RWPE1 (cell line): ENCODE measurements at places on chromosomes 1 and 21.
A peak's percentile ranks its signal among the peaks of the same experiment; 100 is the strongest.

- no peak for DNase-seq
Measured at GRCh38 chr1:4328402-4329071, 325.9 kb upstream of the AJAP1 start.

GRCh38 chr1:116504308-116505156 is 66.3 kb downstream of the CD58 start:
- DNase-seq: peak; percentile 55

DNA sequence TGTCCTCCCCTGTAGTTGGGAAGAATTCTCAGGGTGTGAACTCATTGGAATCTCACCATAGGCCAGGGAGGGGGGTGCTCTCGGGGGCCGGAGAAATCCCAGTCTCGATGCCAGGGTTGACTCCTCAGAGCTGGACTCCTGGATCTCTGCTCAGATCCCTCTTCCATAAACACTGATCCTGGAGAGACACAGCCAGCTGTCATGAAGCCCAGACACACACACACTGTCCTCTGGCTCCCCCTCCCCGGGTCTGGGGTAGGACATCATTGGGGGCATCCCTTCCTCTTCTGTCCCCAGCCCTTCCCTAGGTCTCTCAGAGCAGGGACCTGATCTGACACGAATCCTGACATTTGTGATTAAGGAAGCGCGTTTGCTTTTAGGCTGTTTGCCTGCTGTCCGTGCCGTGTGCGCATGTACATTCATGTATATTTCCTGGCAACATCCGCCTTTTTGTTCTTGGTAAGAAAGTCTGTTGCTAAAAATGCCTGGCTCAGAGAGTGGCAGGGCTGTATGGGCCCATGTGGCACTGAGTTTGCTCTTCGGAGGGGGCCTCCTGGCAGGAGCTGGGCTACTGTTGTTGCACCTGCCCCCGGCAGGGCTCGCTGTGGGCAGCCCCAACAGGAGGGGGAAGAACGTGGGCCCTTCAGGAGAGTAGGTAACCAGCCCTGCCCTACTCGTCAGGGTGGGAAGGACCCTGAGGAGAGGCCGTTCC is 45.4 kb upstream of the SELENON start:
- DNase-seq: no peak

GRCh38 chr1:118322331-118322730 is 137.3 kb upstream of the SPAG17 start:
- DNase-seq: no peak

GRCh38 chr1:243910607-243911006 is 60.6 kb upstream of the AKT3 start:
- DNase-seq: no peak

GRCh38 chr21:43596616-43597015 is 62.7 kb downstream of the HSF2BP start:
- no peak for DNase-seq

- DNase-seq: no peak
Measured at GRCh38 chr1:96367791-96368190, 353.8 kb upstream of the PTBP2 start.

DNA sequence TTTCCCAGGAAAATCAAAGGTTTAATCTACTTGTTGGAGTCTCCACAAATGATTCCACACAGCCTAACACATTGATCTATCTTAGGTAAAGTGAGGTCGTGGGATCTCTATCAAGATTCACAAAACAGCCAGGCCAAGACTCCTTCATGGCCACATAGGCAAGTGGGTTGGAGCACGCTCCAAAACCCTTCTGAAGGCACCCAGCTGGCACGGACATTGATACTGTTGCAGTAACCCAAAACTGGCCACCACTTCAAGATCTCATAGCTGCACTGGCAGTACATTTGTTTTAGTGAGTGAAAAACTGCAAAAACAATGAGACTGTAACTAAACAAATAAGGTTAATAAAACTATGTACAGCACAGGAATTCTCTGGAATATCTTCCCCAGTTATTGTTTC is 61.9 kb downstream of the COLGALT2 start:
- no peak for DNase-seq

DNA sequence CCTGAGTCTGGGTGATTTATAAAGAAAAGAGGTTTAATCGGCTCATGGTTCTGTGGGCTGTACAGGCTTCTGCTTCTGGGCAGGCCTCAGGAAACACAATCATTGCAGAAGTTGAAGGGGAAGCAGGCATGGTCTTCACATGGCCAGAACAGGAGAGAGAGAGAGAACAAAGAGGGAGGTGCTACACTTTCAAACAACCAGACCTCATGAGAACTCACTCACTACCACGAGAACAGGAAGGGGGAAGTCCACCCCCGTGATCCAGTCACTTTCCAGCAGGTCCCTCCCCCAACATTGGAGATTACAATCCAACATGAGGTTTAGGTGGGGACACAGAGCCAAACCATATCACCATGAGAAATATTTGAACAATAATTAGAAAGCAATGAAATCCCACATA is 222.9 kb downstream of the FAM72C start:
- no peak for DNase-seq

- no peak for DNase-seq
Measured at GRCh38 chr1:164748253-164748899, 189.4 kb downstream of the PBX1 start.

GRCh38 chr1:47558601-47559593 is 121.1 kb downstream of the FOXD2 start:
- DNase-seq: peak; percentile 55

DNA sequence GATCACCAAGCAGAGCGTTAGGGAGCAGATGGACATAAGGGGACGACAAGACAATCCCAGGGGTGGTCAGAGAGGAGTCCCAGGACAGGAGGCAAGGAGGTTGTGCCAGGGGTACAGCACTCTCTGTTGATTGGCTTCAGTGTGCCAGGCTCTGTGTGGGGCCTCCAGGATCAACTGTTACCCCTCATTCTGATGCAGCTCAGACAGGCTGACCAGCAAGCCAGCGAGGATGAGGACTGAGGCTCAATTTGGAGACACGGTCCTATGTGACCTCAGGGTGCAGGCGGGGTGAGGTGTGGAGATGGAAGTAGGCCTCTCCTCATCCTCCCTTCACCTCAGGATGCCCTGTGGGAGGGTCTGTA is 4.0 kb downstream of the HYI start:
- no peak for DNase-seq

DNA sequence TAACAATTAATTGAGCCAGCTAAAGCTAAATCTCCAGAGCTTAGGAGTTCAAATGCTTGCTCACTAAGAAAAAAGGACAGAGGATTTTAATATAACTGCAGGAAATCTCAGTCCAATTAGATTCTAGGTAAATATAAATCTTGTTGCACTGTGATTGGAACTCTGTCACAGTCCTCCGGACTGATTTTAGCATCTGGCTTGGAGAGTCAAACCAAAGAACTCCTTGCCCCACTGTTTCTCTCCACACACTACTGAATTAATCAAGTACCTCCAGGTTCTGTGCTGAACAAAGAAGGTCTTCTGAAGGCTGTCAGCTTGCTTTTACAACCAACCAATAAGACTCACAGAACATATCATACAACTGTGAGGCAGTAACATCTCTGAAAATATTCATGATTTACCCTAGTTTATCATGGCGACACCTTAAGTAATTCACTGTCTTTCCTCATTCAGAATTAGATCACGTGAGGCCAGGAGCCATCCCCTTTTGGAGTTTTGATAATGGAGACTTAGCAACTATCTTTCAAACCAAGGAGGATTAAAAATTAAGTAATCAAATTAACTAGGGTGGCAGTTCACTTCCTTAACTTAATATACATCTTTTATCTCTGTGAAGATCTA is 176.0 kb downstream of the RERE start:
- no peak for DNase-seq

DNA sequence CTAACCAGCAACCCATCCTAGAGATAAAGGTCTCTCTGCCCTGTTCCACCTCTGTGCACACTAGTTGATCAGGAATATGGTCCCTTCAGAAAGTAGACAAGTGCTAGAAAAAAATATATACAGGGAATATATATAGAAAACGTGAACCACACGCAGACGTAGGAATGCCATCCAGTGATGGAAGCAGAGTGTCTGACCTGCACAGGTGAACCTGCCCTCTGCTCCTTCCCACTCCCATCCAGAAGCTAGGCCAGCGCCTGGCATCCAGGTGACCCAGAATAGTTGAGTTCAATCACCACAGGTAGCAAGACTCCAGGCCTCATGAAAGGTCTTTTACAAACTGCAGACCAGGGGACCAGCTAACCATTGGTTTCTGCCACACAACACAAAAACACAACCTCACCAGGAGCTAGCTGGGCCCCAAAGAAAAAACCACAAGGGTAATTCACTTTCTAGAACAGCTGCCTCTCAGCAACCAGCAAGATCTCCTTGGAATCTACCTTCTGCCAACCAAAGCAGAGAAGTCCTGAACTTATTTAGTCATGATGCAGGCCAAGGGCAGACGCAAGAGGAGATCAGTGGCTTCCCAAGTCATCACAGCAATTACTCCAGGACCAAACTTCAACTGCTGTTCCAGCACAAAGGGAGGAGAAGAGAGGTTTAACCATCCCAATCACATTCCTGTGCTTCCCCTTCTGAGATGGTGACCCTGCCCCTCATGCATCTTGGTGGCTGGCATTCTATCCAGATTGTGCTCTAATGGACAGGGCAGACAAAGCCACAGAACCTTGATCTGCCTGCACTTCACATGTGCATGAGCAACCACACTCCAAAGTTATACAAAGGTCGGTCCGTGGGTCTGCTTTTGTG is 53.0 kb downstream of the GPR161 start:
- no peak for DNase-seq

- no peak for DNase-seq
Measured at GRCh38 chr1:217647791-217648190, 16.6 kb downstream of the SPATA17 start.

GRCh38 chr1:116569776-116570357 is 959 bp downstream of the CD58 start:
- no peak for DNase-seq

DNA sequence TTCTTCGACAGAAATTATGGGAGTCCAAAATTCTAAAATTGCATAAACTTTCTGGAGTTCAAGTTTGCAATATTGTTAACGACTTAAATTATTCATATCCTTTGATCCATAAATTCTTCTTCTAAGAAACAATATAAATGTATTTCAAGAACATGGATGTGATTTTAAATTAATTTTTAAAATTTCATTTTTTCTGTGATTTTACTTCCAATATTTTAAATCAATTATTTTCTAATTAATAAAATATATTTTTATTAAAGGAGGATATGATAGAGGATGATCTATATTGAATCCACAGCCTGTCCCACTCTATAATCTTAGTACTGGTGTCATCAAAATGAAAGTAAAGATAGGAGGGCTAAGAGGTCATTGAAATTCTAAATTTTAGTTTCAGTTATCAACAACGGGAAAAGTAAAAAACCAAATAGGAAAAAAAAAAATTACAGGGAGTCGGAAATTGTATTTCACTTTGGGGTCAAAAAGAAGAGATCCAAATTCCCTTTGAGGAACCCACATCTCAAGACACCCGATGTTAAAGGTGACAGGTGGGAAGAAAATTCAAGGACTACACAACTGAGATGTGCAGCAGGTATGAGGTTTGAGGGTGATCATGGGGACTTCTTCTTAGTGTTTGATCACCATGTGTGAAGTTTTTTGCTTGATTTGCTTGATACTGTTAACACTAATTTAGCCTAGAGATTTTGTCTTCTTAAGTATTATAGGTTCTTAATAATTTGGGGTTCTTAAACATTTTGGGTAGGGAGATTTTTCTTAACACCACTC is 154.8 kb upstream of the RGS18 start:
- no peak for DNase-seq

DNA sequence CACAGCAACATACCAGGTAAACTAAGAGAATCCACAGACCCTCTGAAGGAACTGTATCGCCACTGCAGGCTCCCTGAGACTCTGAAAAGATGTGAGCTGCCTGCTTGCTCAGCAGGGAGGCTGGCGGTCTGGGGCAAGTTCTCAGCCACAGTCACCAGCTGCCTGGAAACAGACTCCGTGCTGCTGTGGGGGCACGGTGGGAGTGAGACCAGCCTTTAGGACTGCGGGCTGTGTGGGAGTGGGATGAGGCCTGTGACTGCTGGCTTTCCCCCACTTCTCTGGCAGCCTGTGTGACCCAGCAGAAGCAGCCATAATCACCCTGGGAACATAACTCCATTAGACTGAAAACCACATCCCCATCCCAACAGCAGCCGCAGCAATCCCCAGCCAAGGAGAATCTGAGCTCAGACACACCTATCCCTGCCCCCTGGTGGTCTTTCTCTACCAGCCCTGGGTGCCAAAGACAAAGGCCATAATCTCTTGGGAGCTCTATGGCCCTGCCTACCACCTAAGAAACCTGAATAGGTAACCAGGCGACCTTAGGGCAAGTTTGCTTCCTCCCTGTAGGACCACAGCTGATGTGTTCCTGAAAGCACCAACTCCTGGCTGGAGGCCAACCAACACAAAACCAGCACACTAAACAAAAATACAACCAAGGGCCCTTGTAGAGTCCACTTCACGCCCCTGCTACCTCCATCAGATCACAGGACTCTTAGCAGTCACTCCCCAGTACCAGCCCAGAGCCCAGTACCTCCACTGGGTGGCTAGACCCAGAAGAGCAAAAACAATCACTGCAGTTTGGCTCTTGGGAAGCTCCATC is 151.5 kb downstream of the SMYD3 start:
- DNase-seq: no peak

DNA sequence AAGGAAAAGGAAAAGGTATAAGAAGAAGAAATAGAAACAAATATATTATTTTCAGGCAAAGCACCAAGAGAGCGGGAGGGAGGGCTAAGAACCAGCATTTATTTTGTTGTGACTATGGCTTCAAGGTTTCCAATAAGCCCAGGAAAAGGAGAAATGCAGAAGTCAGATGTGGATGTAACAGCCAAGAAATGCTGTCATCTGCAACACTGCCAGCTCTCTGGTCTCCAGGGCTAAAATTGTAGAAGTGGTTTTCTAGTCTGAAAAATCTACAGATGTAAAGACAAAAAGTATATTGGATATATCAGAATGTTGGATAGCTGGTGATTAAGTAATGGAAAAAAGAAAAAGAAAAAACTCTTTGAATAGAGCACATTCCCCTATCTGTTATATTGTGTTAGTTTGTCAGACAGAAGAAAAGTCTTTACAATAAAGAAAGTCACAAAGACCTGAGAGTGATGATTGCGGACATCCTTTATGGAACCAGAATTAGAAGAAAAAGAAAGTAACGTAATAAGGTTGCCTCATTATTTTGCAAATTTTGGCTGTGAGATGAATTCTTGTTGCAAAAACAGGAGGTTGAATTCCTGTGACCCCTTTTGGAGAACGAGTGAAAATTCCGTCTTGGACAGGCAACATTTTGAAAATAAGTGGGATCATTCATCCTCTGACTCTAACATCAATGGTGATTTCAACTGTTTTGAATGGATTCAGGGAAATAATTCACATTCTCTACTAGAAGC is 938.1 kb downstream of the TTLL7 start:
- DNase-seq: no peak

DNA sequence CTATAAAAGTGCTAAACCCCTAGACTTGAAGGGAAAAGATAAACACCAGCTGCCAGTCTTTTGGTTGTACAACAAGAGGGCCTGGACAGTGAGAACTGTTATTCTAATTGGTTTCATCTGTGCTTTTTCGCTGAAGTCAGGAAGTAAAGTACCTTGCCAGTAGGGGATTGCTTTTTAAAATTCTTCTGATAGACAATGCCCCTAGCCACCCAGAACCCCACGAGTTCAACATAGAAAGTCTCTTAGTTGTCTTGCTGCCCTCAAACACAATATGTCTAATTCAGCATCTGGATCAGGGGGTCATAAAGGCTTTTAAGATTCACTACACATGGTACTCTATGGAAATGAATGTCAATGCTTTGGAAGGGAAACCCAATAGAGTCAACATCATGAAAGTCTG is 289.2 kb downstream of the TBX15 start:
- no peak for DNase-seq
